ENCODE measurements at places on chromosomes 16 and 17. TPM values are rescaled to one million over a fixed set of nuclear protein-coding genes. Genes with fewer than 3 reads are reported as not detected.

The CHD9NB gene
- total RNA-seq = 0.19 TPM

DNA sequence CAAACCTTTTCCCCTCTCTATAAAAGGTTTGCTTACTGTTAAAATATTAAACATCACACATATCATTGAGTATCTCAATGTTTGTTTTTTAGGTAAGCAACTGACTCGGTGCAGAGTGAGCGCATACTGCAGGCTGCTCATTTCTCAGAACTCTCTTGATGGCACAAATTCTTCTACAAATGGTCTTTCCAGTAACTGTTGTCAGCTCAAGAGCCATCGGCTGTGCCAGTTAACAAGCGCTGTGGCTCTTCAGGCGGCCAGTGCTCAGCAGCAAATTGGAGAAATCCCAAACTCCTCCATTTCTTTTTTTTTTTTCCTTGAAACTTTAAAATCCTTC, 8.6 kb downstream of the ABCA3 start:
- H3K27me3 ChIP-seq = peaks cover 12% of the 10 kb centered on the region
- H3K4me3 ChIP-seq = no peak overlapping the region
- peaks cover 2% of the 10 kb centered on the region for H3K4me1 ChIP-seq
- no peaks in the 10 kb centered on the region for H3K36me3 ChIP-seq
- no peak for DNase-seq

- no peaks in the 10 kb centered on the region for H3K27me3 ChIP-seq
- no peak overlapping the region for H3K4me3 ChIP-seq
These were observed 3.1 kb downstream of the CD300C start for GRCh38 chr17:74542727-74543383.

DNA sequence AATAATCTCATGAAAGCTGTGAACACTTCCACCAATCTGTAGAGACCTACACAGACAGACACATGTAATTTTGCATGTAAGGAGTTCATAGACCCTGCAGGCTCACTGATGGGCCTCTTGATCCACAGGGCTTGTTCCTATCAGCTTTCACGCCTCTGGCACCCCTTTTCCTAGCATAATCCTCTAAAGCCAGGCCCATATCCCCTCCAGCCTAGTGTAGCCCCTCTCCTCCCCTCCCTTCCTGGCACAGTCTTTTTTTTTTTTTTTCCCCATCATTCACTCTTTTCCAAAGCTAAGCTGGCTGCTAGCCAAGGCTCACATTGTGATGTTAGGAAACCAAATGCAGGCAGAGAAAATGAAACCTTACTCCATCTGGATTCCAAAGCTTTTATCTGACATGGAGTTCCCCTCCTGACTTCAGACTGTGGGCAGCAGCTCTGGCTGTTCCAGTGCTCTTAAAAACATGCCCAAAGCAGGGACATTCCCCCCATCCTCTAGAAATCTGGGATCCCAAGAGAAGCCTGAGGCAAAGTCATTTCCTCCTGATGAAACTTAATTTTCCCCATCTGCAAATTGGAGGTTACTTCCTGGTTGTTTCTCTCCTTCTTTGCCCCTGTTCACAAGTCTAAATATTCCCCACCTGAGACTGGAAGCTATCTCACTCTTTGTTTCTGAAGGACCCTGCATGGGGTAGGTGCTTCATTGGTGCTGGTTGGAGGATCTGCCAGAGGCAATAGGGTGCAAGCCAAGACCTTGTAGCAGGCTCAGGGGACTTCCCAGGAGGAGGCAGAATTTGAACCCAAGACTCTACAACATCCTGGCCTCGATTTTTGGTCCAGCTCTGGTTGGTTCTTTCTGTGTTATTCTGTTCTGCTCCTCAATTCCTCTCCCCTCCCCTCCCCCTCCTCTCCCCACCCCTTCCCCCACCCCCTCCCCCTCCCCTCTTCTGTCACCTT, 9.9 kb upstream of the CCL5 start:
- H3K4me1 ChIP-seq = peaks cover 22% of the 10 kb centered on the region
- DNase-seq = no peak
- H3K27ac ChIP-seq = no peak overlapping the region
- H3K27me3 ChIP-seq = no peaks in the 10 kb centered on the region
- H3K36me3 ChIP-seq = no peaks in the 10 kb centered on the region
- no peak overlapping the region for H3K4me3 ChIP-seq

The WNT3 gene
- total RNA-seq = not detected

DNA sequence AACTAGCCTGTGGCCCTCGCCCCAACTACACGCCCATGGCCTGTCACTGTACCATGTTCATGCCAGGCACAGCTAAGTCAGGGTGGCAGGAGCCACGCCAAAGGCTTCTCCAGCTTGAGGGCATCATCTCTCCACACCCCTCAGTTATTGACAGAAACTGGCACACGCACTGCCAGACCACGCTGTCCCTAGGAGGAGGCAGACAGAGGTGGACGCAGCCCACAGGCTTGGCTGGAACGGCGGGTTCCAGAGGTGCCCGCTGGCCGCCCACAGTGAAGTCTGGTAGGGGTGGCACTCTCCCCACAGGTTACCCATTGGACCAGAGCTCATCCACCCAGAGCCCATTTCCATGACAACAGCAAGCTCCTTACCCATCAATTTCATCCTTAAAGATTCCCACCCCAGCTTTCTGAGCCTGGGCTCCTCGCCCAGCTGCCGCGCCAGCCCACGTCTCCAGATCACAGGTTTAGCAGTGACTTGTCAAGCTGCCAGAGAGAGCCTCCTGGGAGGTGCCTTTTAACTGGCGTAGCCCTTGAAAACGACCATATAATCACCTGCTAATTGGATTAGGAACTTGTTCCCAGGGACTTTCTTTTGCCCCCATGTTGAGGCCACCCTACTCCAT, 27.9 kb downstream of the RPRML start:
- no peak overlapping the region for H3K27ac ChIP-seq
- H3K4me3 ChIP-seq = no peak overlapping the region
- no peaks in the 10 kb centered on the region for H3K4me1 ChIP-seq

The MSRB1 gene
- total RNA-seq = 8.5 TPM

The AMFR gene
- total RNA-seq = 26.7 TPM

DNA sequence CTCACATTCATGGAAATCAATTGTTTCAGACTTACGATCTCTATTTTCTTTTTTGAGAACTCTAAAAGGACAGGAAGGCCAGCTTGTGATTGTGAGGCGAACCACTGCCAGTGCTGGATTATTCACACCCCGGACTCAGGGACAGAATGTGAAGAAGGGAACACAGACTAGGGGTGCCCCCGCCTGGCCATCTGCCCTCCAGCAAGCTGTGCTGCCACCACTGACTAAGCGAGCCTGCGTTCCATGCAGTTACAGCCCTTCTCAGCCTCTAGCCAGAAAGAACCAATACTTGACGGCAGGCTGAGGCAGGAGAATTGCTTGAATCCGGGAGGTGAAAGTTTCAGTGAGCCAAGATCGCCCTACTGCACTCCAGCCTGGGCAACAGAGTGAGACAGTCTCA, 2.8 kb downstream of the HAGH start:
- no peak overlapping the region for H3K4me3 ChIP-seq
- DNase-seq = peak; percentile 21
- no peaks in the 10 kb centered on the region for H3K27me3 ChIP-seq
- H3K27ac ChIP-seq = no peak overlapping the region

DNA sequence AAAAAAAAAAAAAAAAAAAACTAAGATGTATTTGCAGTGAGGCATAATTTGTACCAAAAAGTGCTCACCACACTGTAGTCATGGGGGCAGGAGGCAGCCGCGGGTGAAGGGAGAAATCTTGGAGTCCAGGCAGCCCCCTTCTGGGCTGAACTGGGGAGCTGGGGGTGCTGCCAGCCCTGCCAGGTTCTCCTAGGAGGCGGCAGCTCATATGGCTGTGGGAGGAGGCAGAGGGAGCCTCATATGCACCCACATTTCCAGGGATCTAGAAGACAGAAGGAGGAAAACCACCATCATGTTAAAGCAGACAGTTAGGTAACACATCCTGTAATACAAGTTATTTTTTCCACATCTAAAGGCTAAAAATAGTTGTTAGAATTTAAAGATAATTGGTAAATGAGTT, 16.3 kb downstream of the MAPT start:
- H3K27me3 ChIP-seq = peaks cover 7% of the 10 kb centered on the region
- no peak overlapping the region for H3K27ac ChIP-seq
- DNase-seq = no peak
- no peak overlapping the region for H3K4me3 ChIP-seq
- H3K4me1 ChIP-seq = peaks cover 20% of the 10 kb centered on the region

Data from activated naive CD4-positive, alpha-beta T cell treated with anti-CD3 and anti-CD28 coated beads for 36 hours (primary cell).